Uterus (tissue), 4 donors: ENCODE measurements at places on chromosomes 6 and 20.

GRCh38 chr6:6715465-6715864, 126.9 kb downstream of the LY86 start:
- DNase-seq = no peak

GRCh38 chr6:38370653-38371601, 268.8 kb downstream of the BTBD9 start:
- DNase-seq = peak; percentile 36

GRCh38 chr20:24059174-24059573, 70.6 kb upstream of the GGTLC1 start:
- DNase-seq = no peak

GRCh38 chr6:151385177-151385576, 6.2 kb downstream of the ZBTB2 start:
- DNase-seq = no peak

DNA sequence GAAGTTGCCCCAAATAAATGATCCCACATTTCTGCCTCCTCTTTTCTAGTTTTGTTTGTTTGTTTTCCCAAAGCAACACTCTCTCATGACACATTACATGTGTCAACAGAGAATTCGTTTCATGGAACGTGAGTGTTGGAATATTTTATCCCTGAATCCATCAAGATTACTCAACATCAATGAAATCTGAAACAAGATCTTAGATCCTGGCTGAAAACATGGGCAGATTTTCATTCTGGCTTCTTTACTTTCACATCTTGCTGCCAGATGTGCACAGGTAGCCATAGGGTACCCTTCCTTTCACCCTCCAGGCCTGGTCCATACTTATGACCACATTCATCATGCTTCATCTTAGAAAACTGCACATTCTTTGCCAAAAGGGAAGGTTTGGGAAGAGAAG, 347.0 kb downstream of the DOK5 start:
- no peak for DNase-seq

DNA sequence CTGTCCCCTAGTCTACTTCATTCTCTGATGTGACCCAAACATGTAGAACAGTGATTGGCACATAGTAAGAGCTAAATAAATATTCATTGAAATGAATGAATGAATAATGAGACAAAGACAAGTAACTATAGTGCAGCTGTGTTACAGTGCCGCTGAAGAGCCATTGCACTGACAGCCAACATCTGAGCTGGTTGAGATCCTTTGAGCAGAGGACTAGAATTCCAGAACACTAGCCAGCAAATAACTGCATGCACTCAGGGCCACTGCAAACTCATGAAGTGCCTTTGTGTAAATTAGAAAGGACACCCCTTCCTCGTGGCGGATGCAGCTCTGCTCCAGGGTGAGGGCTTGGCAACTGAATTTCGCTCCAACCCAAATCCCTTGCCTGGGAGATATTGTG, 230.3 kb upstream of the CDYL start:
- no peak for DNase-seq
